CD8-positive, alpha-beta memory T cell (primary cell): ENCODE measurements at places on chromosomes 2 and 18.

DNA sequence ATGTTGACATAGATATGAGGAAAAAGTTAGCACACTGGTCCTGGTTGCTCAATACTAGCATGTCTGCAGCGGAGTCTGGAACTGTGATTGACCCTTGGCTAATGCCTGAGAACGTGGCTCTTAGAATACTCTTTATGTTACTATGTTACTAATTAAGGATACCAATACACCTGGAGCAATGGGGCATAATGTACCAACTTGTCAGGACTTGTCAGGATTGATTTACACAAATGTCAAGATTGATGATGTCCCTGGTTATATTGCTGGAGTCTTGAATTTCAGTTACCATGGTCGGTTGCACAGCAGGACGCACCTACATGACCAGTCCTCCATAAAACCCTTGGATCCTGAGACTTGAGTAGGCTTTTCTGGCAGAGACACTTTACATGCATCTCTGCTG lies 810.9 kb downstream of the CPS1 start:
- DNase-seq, result no peak

- DNase-seq, result no peak
Measured at GRCh38 chr18:48607056-48607984, 68.5 kb downstream of the CTIF start.

DNA sequence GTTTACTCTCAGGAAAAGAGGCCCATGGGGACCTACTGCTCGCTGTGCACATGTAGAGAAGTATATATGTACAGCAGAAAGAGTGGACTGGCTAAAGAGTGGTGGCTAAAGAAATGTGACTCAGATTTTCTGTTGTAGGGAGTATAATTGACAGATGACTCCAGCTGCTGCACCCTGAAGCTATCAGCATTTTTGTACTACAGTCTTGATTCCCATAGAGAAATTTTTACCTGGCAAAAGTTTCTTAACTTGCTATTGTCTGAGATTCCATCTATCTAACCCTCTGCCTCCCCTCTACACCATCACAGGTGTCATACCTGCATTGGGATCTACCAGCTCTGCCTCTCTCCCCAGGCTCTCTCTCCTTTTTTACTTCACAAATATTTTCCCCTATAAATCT lies 296.0 kb upstream of the KYNU start:
- no peak for DNase-seq

DNA sequence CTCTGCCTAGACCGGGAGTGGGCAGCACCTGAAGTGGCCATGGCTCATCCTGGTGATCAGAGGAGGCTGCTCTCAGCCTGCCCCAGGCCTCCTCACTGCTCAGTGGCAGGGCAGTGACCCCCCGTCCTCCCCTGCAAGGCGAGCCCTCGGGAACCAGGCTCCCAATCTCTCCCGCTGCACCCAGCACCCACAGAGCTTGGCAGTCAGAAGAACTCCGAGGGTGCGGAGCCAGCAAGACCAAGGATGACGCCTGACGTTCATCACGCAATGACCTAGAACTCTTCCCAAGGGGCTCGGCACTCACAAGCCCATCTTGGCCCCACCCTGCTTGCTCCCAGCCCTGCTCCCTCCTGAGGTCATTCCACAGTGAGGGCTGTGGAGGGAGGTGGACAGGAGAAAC lies 189.8 kb upstream of the SALL3 start:
- no peak for DNase-seq

DNA sequence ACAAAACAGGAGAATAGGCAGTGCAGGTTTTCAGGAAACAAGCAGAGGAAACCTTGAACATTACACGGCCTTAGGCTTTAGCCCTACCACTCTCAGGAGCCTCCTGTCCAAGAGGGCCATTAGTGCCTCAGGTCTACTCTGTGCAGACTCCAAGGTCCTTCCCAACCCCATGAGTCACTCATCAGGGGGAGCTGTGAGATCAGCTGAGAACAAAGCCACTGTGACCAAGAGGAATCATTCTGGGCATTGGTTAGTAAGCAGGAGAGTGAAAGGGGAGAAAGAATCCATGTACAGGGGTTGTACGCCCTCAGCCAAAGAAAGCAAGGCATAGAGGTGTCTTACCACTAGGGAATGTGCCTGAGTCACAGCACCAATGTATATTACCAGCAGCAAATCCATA lies 680.3 kb downstream of the DPP10 start:
- no peak for DNase-seq

DNA sequence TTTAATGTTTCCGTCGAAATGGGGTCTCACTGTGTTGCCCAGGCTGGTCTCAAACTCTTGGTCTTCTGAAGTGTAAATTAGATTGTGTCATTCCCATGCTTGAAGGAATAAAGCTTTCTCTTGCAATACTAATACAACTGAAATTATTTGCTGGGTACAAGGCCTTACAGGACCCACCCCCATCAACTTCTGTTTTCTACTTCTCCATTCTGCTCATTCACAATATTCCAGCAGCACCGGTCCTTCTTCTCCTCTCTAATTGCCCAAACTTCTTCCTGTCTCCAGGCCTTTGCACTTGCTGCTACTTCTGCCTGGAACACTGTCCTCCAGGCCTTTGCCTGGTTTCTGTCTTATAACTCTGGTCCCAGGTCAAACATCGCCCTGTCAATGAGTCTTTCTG lies 73.8 kb downstream of the APOB start:
- no peak for DNase-seq

DNA sequence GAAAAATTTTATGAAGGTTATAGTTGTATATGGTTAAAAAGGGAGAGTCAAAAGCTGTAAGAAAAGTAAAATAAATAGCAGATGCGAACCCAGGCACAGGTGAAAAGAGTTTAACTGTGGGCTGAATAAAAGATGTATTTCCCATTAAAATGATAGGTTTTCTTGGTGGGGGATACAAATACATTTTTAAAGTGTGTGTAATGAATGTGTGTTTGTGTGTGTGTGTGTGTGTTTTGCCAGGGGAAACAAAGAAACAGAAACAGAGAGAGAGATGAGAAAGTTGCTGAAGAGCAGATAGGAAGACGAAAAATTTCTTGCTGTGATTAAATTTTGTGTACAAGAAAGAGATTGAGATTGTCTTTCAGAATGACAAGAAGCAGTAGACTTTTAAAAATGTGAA lies 12.1 kb downstream of the TFPI start:
- no peak for DNase-seq

DNA sequence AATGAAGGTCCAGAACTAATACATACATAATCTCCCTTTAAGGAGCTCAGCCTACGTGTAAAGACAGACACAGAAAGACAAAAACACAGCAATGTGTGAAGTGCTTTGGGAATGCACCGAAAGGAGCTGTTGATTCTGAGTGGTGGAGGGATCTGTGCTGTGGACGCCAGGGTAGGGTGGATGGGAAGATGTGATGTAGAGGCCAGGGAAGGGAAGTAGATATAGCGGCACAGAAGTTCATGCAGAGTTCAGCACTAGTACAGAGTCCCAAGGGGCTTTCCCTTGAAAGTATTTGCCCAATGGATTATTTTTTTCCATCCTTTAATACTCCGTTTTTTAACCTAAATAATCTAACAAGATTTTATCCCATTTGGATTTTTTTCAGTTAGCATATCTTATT lies 32.1 kb upstream of the DOCK10 start:
- DNase-seq, result no peak

DNA sequence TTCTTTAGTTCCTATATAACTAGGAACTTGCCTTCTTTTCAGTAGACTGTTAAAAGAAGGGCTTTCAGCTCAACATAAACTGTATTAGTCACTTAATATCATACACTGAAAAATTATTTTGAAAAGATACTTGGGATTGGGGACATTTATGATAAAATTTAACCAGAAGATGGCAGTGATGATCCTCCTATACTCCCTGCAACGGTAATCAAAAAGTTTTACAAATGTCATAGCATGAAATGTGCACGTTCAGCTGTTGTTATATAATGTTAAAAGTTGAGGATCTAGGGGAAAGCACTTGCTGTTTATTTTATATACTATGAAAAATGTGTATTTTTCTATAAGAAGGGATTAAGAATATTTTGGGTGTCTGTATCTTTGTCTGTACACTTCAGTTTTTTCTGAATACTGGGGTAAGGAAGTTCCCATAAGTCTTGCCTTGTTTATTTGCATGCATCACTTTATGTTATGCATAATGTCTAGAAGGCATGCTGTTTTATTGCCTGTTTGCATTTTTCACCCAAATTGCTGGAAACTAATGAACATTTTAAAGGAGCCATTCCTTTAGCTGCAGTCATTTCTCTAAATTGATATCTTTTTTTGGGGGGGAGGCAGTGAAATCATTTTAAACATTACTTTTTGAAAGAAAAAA lies 19.0 kb downstream of the DYNC1I2 start:
- no peak for DNase-seq

DNA sequence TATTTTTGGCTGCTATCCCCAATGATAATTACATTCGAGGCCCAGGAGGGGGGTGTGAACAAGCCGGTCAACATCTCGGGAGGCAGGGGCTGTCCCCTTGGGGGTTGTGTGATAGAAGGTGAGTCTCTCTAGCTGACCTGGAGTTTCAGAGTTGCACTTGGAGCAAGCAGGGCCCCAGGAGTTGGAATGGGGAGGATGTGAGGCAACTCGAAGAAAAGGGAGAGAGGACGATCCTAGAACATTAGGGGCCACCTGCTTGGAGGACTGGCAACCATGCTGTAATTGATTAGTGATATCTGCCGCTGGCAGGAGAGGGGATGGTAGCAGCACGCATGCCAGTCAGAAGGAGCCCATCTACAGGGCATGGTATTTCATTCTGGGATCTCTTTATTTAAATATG lies 122.6 kb downstream of the CTIF start:
- DNase-seq, result no peak

GRCh38 chr2:193153576-193153975 lies 958.8 kb upstream of the TMEFF2 start:
- DNase-seq, result no peak

DNA sequence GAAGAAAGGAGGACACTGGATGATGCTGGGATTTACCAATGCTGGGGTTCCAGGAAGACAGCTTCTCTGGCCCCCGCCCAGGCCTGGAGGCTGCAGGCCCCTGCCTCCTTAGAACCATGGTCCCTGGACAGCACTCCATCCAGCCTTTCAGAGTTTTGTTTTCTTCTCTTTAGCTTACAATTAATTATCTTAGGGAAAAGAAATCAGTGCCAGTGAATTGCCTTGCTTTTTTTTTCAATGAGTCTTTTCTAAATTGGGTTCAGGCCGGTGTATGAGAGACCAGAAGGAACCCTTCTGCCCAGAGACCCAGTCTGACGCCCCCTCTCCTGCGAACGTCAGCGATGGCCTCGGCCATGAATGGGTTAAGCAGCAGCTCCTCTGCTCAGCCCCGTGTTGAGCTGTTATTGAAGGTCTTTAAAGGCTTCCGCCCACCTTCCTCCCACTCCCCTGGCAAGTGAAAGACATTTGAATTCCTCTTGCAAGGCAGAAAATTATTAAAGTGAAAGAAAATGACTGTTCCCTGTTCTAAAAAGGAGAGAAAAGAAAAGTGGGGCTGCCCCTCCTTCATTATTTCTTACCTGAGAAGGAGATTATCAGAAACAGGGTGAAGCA lies 65.7 kb upstream of the CHMP1B start:
- no peak for DNase-seq

GRCh38 chr2:142722569-142722968 lies 154.9 kb upstream of the KYNU start:
- no peak for DNase-seq

DNA sequence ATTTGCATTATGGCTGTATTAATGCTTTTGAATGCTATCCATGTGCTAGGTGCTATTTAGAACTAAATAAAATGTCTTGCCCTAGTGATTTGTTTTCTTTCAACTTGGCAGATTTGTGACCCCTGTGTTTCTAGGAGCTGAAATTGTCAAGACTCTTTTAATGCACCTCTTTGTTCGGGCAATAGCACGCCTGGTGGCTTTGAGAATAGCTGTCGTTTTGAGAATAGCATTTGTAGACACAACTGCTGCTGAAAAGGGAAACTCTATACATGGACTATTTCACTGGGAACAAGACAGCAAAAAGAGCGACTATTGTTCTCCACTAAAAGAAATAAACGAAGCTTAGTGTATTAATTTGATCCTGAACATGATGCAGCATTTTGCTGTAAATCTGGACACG lies 352.1 kb upstream of the ZNF521 start:
- DNase-seq, result no peak

DNA sequence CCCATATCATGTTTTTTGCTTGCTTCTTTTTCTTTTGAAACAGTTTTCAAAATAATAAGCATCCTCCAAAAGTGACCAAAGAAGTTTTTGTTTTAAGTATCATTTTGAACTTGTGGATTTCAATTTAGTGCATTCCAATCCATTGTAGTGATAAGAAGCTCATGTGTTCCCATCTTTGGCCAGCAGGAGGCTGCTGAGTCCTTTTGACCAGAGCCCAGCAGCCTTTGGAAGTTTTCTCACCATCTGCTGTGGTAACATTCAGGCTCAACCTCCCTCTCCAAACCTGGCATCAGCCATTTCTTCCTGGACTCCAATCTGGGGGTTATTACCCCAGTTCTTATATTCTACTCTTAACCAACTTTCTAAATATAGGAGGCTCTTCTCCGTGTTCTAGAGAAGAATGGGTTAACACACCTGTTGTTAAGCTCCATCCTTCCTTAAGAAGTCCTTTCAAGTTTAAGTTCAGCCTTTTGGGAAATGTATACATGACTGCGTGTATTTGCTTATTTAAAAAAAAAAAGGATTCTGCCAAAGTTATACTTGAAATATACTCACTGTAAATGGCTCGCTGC lies 39.0 kb upstream of the MAL start:
- no peak for DNase-seq

DNA sequence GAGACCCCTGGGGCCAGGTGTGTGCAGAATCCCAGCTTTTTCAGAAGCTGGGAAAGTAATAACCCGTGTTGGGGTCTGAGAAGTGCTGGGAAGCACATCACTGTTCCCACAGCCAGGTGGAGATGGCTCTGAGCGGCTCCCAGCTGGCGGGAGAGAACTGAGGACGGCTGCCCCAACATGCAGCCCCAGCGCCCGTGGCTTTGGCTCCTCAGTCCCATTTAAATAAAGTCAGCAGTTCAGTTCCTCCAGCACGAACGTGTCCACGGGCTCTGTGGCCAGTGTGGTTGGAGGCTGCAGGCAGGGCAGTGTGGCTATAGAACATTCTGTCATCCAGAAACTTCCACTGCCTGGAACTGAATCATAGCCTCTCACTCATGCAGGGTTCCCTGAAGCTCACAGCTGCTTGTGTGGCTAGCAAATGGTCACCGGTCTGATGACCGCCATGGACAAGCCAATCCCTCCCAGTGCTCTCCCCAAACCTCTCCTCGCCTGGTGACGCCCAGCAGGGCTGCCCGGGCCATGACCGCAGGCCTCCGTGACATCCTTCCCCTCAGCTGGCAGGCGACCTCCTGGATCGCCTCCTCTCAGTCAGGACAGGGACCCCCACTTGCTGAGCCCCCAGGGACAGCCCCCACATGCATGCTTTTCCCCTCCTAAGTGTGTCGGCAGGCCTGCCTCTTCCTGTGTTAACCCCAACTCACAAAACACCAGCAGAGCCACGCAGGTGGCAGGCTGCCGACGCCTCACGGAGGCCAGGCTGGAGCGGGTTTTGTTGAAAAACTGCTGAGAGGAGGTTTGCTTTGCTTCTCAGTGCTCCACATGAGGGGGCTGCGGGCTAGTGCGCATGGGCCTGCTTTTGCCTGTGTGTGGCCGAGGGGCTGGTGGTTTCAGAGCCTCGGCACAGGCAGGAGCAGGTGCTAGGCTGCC lies 1.3 kb downstream of the RTP5 start:
- peak; percentile 45 for DNase-seq
